CD4-positive, alpha-beta T cell treated with Interleukin-6 at 100 ng/mL for 8 hours (primary cell): ENCODE measurements at places on chromosomes 1 and 21.

- DNase-seq, result no peak
Observed at GRCh38 chr1:214615871-214616270, 12.9 kb downstream of the CENPF start.

DNA sequence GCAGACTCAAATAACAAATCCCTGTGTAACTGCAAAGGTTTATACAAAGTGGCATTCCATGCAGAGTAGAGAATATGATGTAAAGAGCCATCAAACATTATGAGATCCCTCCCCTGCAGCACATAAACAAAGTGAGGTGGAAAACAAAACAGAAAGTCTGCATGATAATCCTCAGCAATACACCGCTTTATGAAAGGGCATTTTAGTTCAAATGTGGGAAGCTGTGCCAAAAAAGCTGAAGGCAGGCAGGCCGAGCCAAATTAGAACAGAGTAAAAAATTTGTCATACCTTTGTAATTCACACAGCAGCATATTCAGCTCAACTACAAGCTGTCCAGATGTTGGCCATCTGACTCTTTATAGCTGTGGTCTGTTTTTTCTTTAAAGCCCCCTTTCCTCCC, 113.5 kb downstream of the LHX9 start:
- no peak for DNase-seq

DNA sequence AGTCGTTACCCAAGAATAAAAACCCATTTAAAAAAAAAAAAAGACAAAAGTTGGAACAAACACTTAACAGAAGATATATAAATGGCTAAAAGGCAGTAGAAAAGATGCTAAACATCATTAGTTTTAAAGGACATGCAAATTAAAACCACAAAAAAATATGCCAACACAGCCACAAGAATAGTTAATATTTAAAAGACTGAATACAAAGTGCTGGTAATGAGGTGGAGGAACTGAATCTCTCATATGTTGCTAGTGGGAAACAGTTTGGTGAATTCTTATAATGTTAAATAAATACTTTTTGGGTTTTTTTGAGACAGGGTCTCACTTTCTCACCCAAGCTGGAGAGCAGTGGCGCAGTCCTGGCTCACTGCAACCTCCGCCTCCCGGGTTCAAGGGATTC, 10.0 kb downstream of the LRRC40 start:
- DNase-seq, result no peak

GRCh38 chr1:111364690-111365089, 62.8 kb downstream of the OVGP1 start:
- DNase-seq, result no peak

DNA sequence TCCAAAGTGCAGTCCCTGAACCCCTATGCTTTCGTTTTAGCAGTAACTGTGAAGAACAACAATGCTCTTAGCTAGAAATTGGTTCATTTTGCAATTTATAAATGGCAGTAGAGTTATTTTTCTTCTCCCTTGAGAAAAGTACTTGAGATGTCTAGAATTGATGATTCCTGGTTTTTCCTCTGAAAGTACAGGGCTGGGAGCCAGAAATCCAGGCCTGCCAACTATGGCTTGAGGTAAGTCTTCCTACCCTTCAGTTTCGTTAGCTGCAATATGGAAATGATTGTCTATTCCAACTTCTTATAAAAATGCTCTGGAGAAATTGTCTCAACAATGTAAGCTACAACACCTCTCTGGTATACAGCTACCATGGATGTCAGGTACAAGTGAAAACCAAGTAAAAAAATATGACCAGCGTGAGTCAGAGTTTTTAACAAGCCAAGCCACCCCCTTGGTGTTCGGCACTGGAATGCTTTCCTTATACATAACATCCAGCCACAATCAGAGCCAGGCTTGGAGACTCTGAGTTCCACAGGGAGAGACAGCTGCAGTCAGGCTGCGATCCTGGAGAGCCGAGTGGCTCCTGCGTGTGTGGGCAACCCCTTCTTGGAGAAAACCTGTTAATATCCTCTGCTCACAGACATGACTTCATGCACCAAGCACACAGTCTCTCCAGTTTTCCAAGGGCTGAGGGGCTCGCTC, 22.0 kb downstream of the TSPAN2 start:
- no peak for DNase-seq

DNA sequence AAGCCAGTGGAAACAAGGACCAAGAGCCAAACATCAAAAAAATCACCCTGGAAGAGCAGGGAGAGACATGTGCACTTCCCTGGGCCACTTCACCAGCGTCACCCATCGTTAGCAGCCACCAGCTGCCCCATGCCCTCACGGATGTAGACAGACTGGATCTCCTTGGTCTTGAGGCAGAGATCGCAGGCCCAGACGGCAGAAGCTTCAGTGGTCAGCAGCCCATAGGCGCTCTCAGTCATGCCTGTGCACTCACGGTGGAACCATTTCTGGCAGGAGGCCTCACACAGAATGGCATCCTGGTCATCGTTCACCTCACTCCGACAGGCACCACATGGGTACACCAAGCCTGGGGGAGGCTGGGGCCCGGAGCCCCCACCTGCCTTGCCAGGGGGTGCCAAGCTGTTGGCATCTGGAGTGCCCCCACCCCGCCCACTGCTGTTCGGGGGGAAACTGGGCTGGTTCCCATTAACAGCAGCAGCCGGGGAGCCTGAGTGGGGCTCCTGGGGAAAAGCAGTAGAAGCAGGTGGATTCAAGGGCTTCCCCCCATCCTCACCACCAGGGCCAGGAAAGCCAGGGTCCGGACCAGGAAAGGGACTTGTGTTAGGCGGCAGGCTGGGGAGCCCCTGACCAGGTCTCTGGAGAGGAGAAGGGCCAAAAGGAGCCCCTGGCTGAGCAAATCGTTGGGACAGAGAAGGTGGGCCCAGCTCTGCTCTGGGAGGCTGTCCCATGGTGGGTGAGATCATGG, 2.7 kb downstream of the PYGO2 start:
- no peak for DNase-seq

GRCh38 chr1:206714331-206715058, 29.8 kb downstream of the MAPKAPK2 start:
- peak; percentile 28 for DNase-seq

- DNase-seq, result no peak
Observed at GRCh38 chr21:43585514-43585913, 73.8 kb downstream of the HSF2BP start.

- DNase-seq, result no peak
Observed at GRCh38 chr1:231161667-231162296, at the start of gene TRIM67. Gene TRIM67 (plus strand): TSS chr1:231162058. CDS start chr1:231162970, 912 bp downstream.

GRCh38 chr1:177355575-177355974, 184.8 kb downstream of the BRINP2 start:
- DNase-seq, result no peak

- DNase-seq, result no peak
Observed at GRCh38 chr21:14878971-14879370, 185.8 kb downstream of the NRIP1 start.

- no peak for DNase-seq
Observed at GRCh38 chr1:29122682-29123052, 1.0 kb downstream of the TMEM200B start.

- no peak for DNase-seq
Observed at GRCh38 chr1:204241050-204241449, 27.3 kb upstream of the GOLT1A start.

- DNase-seq, result no peak
Observed at GRCh38 chr1:177981200-177981599, 11.3 kb upstream of the SEC16B start.

GRCh38 chr1:217881607-217882332, 250.6 kb downstream of the SPATA17 start:
- no peak for DNase-seq

GRCh38 chr1:234549447-234550021, 60.4 kb downstream of the IRF2BP2 start:
- DNase-seq, result no peak

GRCh38 chr1:210775289-210775688, 358.7 kb downstream of the KCNH1 start:
- DNase-seq, result no peak

DNA sequence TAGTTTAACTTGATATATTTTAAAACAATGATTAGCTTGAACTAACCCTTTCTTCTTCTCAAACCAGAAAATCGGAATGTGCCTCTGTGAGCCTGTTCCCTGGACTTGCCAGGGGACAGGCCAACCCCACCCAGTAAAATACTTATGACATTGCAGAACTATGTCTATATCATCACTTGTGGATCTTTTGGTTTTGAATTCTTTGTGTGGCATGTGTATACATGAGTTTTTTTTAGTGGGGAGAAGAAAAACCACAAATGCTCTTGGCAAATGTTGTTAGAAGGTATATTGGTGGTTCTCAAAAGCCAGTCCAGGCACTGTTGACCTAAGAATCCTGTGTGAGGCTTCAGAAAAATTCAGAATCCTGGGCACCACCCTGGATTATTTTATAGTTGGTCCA, 347.4 kb downstream of the SIPA1L2 start:
- no peak for DNase-seq

DNA sequence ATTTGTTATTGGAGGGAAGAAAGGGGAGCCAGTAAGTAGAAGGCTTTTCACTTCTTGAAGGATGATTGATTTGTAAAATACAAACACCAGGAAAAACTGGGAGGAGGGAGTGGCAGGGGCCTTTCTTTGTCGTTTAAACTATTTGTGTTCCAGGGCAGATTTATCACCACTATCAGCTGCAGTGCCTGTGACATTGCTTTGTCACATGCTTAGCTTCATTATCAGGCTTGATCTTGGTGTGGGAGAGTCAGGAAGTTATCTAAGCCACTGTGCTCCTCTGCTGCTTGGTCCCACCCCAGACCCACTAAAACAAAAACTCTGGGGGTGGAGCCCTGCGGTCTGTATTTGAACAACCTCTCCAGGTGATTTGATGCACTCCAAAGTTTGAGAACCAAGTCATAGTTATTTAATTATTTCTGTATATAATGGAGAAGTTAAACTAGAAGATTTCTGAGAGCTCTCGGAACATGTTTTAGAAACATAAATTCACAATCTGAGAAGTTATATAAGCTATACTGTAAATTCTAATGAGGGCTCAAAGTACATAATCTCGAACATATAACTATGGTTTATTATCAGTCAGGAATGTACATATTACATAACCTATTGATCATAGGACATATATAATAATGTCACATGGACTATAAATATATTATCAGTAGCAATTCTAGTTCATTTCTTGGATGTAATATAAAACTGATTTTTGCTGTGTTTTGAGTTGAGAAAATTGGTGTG, 87.9 kb downstream of the CDC14A start:
- DNase-seq, result peak; percentile 86

- no peak for DNase-seq
Observed at GRCh38 chr1:234961456-234962339, 166.9 kb downstream of the TOMM20 start.

DNA sequence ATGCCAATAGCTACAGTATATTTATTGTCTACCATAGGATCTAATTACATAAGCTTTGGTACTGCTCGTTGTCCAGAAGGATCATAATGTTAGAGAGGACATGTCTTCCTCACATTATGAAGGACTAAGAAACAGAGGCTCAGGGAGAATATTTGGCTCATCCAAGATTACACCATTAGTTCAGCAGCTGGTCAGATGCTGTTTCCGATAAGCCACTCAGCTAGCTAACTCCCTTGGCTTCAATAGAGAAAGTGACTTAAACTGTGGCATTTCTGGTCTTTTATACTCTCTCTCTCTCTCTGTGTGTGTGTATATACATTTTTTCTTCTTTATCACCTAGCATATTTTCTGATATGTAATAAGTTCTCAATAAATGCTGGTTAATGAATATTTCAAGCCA, 70.4 kb downstream of the DDR2 start:
- DNase-seq, result no peak

DNA sequence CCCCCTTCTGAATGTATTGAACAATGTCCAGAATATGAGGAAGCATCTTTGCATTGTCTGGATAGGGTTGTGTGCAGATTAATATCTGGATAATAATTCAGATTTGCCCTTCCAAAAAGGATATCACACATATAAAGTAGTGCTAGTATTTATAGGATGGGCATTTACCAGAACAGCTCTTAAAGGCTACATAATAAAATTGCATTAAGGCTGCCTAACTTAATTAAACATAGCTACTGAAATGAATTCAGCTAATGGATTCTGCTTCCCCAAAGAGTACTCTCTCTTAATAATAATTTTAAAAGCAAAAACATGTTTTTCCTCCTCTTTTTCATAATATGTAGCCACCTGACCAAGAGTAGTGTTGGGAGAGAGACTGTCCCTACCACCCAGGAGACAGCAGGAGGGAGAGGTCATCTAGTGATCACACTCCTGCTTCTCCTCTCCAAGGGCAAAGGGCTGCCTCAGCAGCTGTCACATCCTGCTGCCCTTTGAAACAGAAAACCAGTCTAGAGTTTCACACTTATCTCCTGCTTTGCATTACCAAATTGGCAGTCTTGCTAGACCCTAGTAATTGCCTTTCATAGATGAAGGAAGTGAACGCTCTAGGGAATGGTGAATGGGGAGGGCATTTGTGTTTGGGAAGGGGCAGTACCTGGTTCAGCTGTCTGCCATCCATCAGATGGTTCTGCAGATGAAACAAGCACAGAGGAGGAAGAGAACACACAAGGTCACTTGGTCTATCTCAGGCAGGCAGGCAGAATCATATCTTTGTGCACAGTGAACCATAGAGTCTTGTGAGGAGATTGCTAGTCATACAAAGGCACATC, 29.3 kb upstream of the DDAH1 start:
- DNase-seq, result no peak

- no peak for DNase-seq
Observed at GRCh38 chr1:54273092-54273794, 73.3 kb downstream of the MRPL37 start.

GRCh38 chr1:240991230-240991629, 365.8 kb downstream of the RGS7 start:
- DNase-seq, result no peak

GRCh38 chr1:24336075-24336474, 16.9 kb downstream of the GRHL3 start:
- no peak for DNase-seq

GRCh38 chr21:45542667-45543370, 579 bp upstream of the SLC19A1 start:
- no peak for DNase-seq

DNA sequence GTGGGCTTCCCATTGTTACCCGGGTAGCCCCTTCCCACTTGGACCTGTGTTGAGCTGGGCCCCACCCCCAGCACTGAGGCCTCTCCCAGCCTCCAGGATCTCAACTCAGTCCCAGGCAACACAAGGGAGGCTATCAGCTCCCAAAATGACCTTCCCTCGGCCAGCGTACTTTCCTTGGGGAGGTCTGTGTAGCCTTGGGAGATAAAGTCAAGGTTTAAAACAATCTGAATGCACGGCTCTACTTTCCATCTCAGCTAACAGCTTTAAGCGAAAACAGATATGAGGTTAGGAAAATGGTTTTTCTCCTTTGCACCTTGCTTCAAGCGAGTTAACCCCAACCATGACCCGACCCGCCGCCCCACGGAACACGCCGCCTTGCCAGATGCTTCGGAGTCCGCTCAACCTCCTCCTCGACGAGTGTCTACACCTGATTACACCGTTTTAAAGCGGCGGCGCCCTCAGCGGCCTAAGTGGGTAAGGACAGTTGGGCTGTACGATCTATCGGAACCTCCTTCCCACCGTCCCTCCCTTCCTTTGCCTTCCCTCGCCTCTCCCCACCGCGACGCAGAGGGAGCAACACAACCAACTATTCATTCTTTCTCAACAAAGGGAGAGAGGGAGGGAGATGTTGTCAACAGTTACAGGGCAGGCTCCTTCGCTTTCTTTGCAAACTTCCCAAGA, 1.1 kb downstream of the BCAR3 start:
- DNase-seq, result no peak
